ENCODE measurements at places on chromosomes 7 and 10. TPM values are rescaled to one million over a fixed set of nuclear protein-coding genes. Genes with fewer than 3 reads are reported as not detected.

GRCh38 chr7:148397985-148398384 lies 192.6 kb upstream of the C7orf33 start:
- no peak for DNase-seq

GRCh38 chr10:109430043-109430760 lies 493.1 kb downstream of the XPNPEP1 start:
- DNase-seq = no peak

DNA sequence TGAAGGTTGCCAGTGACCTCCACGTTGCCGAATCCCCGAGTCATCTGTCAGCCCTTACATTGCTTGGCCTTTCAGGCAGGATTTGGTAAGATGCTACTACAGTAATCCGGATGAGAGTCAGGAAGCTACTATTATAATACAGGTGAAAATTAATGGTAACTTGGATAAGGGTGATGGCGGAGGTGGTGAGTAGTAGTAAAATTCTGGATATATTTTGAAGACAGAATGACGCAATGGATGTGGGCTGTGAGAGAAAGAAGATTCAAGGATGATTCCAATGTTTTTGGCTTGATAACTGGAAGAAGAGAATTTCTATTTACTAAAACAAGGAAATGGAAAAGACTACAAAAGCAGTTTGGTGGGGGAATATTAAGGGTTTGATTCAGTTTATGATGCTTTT lies 1.4 kb upstream of the DNAJB12 start:
- DNase-seq = no peak

MMP21 gene
- polyA plus RNA-seq = 0.17 TPM

DNA sequence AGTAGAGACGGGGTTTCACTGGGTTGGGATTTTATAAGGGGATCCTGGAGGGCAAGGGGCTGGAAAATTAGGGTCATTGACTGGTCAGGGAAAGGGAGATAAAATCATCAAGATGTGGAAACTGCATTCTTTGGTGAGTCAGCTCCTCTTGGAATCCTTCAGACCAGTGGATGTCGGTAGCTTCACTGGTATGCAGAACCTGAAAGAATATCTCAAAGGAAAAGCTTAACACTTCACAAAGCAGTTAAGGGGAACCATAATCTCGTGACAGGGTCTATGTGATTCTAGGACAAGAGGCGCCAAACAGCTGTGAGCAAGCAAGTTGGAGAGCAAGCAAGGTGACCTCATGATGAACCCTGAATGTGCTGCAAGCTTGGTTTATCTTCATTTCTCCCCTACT lies 634.7 kb upstream of the AUTS2 start:
- DNase-seq = no peak
